Stimulated activated CD4-positive, alpha-beta T cell treated with anti-CD3 and anti-CD28 coated beads, TNF-alpha, amount 100 ng/mL, for 4 hours (primary cell): ENCODE measurements at places on chromosomes 12 and 14.

DNA sequence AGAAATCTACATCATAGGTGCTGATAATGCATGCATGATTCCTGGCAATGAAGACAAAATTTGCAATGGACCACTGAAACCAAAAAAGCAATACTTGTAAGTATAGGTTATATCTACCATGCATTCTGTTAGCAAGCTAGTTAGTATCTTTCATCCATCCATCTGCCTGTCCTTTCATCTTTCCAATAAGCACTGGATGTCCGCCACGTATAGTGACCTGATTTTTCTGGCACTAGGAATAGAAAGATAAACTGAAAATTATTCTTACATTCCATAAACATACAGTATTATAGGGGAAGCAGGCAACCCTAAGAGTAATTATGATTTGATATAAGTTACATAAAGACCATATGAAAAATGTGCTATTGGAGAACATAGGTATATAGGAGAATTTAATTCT, 87.2 kb upstream of the MYF6 start:
- no peak for DNase-seq

GRCh38 chr14:91249841-91250616, 5.5 kb upstream of the GPR68 start:
- no peak for DNase-seq

DNA sequence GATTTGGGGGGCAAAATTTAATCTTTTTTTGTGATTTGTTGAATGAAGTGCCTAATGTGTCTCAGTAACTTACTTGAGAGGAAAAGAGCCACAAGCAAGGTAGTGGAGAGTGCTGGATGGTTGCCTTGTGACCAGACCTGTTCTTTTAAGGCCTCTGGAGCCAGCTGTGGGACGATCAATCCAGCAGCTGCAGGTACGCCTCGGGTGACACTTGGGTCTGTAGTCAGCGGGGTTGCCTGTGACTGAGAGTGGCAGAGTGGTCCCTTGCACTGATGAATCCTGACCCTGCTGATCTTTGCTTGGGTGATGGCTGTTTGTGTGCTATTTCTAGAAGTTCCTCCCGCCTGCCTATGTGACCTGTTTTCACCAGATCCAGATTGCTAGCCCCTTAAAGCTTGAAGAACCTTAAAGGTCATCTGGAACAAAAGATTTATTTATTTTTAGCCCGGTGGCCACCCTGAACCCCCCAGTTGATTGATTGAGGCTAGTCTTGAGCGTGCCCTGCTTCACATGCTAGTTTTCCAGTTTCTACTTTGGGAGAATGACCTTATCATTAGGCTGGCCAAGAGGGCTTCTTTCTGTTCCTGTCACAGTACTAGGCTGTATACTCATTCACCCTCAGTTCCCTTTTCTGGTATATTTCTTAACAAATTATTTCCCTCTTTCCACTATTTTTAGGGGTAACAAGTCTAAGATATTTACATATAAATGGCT, 23.2 kb downstream of the PRKCH start:
- no peak for DNase-seq

DNA sequence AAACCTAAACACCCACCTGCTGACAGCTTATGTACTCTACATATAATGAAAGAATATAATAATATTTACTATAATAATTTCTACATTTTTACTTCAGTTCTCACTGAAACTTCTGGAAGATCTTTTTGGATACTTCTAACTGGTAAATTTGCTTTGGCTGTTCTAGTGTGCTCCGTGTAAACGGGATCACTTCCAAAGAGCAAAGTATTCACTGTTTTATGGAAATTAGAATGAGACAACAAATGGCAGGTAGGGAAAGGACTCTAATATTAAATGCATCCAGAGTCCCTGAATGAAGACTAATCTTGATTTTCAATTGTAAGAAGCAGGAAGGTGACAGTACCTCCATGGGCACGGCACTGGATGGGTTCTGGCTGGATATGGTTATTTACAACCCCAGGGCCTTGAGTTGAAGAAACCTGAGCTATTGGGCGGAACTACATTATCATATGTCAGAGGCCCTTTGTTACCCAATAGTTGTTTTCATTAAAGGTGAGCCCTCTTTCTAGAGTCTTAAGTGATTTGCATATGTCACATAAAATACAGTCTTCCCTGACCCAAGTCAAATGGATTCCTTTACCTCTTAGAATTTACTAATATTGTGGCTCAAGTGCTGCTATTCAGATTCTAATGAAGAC, 10.7 kb downstream of the ERP29 start:
- DNase-seq = no peak

- no peak for DNase-seq
Measured at GRCh38 chr12:123031171-123031845, 50.8 kb downstream of the ARL6IP4 start.

GRCh38 chr12:76155157-76155670, 70.7 kb upstream of the NAP1L1 start:
- no peak for DNase-seq

GRCh38 chr12:111150360-111150759, 218.5 kb downstream of the PHETA1 start:
- no peak for DNase-seq

- DNase-seq = no peak
Measured at GRCh38 chr14:73851000-73851399, 631 bp upstream of the PTGR2 start.

DNA sequence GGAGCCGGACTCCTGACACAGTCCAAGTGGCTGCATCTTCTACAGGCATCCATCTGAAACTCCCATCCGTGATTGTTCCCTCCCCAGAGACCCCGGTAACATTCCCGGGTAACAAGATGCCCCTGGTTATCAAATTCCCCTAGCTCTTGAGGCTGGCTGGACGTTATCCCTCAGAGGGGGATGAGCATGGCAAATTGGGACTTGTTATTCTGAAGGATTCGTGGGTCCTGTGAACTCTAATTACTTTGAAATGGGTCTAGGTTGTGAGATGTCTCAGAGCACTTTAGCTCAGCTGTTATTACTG, 642 bp upstream of the PAN2 start:
- DNase-seq = no peak

DNA sequence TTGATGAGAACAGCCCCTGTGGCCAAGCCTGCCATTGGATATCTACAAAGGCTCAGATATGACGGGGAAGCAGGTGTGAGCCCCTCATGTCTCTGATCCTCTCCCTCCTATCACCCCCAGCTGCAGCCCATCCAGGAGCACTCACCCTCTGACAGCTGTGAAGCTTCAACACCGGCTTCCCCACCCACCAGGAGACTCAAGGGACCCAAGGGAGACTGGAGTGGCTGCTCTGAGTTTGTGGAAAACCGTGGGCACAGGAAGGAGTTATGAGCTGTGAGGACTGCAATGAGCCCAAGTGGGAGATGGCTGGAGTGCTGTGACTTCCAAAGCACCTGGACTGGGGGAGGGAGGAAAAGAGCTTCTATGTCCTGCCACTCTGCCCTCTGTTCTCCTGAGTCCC, 7.9 kb downstream of the IFI27L2 start:
- no peak for DNase-seq

GRCh38 chr12:95736631-95737030, 53.9 kb downstream of the NTN4 start:
- DNase-seq = no peak

DNA sequence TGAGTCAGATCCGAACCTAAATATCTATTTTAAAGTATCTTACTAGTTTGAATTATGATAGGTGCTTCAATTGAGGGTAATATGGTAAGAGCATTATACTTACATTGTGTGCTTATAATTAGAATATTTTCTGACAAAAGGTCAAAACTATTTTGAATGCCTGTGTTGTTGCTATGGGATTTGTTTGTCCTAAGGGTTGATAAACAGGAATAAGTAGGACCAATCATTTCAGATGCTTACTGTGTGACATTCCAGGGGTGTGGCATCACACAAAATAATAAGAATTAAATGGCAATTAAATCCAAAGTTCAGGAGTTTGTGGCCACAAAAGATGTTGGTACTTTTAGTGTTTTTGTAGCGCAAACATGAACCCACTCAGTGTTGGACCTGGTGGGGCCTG, 256.2 kb upstream of the DDHD1 start:
- no peak for DNase-seq

DNA sequence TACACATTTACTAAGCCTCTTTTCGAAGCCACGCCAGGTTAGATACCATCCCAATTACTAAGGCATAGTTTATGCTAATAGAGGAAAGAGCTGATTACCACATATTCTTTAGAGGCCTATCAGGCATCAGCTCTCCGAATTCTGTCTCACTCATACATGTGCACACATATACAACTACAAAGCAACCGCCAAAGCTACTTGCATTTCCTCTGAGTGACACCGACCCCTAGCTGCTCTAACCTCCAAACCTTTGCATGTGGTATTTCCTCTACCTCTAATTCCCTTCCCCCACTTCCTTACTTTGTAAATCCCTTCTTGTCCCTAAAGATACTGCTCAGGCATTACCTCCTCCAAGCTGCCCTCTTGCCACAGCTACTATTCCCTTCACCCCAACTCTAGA, 107.2 kb downstream of the DUSP6 start:
- no peak for DNase-seq

- no peak for DNase-seq
Measured at GRCh38 chr12:122866379-122866778, 29.5 kb downstream of the VPS37B start.

- no peak for DNase-seq
Measured at GRCh38 chr14:38950676-38951075, 152.4 kb downstream of the SEC23A start.

GRCh38 chr12:3361146-3361545, 129.9 kb upstream of the PRMT8 start:
- no peak for DNase-seq

- DNase-seq = no peak
Measured at GRCh38 chr12:69732088-69732487, 6.6 kb upstream of the RAB3IP start.

- no peak for DNase-seq
Measured at GRCh38 chr12:24879644-24880043, 69.3 kb downstream of the BCAT1 start.

DNA sequence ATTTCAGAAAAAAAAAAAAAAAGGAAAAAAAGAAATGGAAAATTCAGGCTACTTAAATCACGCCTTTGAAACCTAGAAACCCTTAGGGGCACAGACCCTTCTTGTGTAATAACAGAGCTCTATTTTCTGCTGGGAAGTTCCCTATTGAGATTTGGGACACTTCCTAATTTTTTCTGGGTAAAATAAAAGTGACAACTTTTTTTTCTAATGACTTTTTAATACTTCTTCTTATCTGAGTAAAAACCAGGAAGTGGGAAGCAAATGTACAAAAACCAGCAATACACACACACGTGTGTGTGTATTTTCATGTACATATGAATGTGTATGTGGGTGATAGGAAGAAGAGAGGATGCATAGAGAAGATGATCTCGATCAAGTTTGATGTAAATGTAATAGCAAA, 35.8 kb downstream of the ETV6 start:
- DNase-seq = no peak

DNA sequence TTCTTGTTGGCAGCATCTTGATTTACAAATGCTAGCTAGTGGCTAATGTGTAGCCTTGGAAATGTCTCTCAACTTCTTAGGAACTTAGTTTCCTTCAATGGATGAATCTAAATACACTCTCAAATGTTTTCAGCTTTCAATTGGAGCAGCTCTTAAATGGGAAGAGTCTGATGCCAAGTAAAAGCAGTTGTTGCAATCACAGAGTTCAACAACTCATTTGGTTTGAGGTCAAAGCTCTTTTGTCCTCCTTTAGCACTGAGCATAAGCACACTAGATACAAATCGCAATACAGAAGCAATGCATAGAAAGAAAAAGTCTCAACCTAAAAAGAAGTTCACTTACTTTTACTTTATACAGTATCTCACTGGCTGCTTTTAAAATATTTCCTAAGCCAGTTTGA, 986.1 kb upstream of the FLRT2 start:
- no peak for DNase-seq

GRCh38 chr12:29176941-29177340, 27.9 kb downstream of the FAR2 start:
- DNase-seq = no peak

GRCh38 chr12:108060903-108061302, 68.2 kb upstream of the WSCD2 start:
- no peak for DNase-seq

GRCh38 chr12:82047446-82047845, 288.3 kb upstream of the PPFIA2 start:
- DNase-seq = no peak

DNA sequence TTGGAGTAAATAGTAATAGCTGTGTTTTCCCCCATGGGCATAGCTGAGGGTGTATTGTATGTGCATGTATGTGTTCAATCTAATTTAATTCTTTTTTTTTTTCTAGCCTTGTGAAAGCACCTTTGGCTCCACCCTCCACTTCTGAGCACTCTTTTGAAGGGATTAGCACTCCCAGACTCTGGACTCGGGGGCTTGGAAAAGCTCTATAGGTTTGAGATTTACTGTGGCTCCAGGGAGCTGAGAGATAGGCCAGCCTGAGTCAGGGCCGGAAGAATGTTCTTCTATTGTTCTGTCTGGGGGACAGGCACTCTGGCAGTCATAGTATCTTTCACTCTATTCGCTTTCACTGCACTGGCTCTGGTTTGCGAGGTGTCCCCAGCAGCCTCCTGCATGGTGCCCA, 540.0 kb upstream of the TBX3 start:
- no peak for DNase-seq

GRCh38 chr14:96564389-96564788, 62.2 kb downstream of the PAPOLA start:
- no peak for DNase-seq
